NCI-H524 treated with DMSO at 0.1 percent for 48 hours (cell line): ENCODE measurements at places on chromosomes 7 and 10.

- DNase-seq, result no peak
Observed at GRCh38 chr10:76624470-76624869, 1013.1 kb downstream of the KCNMA1 start.

GRCh38 chr7:136266457-136266856 is 289.3 kb upstream of the MTPN start:
- no peak for DNase-seq

GRCh38 chr7:121187222-121187621 is 141.6 kb upstream of the WNT16 start:
- DNase-seq, result no peak

GRCh38 chr7:26925768-26926167 is 61.4 kb upstream of the SKAP2 start:
- no peak for DNase-seq

GRCh38 chr7:26199301-26200037 is 1.1 kb downstream of the HNRNPA2B1 start:
- DNase-seq, result no peak

GRCh38 chr10:50325449-50326171 is 74.3 kb upstream of the ASAH2 start:
- DNase-seq, result no peak
